CD8-positive, alpha-beta memory T cell (primary cell): ENCODE measurements at places on chromosomes 2 and 18. TPM values are rescaled to one million over a fixed set of nuclear protein-coding genes. Genes with fewer than 3 reads are reported as not detected.

DNA sequence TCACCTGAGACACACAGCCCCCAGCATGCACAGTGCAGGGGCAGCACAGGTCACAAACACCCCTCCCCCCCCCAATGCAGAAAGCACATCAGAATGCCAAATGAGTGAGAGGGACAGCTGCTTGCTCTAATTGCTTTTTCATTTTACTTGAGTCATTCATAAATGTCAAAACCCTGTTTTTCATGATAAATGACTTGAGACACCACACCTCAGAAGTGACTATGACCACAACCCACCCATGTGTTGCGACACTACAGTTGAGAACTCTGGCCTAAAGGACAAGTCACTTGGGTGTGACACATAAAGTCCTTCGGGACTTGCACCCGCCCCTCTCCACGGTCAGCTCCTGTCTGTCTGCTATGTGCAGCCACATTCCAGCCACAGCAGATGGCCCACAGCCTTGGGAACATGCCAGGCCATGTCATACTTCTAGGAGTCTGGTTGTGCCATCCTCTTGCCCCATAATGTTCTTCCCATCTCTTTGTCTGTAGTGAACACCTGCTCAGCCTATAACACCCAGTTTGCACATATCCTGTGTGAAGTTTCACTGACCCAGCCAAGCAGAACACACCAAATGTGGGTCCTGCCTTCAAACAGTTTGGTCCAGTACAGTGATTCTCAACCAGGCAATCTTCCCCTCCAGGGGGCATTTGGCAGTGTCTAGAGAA lies 30.2 kb upstream of the RIOK3 start:
- H3K27ac ChIP-seq, result no peak overlapping the region
- no peaks in the 10 kb centered on the region for H3K36me3 ChIP-seq
- no peak overlapping the region for H3K4me3 ChIP-seq
- DNase-seq, result no peak
- peaks cover 7% of the 10 kb centered on the region for H3K4me1 ChIP-seq

DNA sequence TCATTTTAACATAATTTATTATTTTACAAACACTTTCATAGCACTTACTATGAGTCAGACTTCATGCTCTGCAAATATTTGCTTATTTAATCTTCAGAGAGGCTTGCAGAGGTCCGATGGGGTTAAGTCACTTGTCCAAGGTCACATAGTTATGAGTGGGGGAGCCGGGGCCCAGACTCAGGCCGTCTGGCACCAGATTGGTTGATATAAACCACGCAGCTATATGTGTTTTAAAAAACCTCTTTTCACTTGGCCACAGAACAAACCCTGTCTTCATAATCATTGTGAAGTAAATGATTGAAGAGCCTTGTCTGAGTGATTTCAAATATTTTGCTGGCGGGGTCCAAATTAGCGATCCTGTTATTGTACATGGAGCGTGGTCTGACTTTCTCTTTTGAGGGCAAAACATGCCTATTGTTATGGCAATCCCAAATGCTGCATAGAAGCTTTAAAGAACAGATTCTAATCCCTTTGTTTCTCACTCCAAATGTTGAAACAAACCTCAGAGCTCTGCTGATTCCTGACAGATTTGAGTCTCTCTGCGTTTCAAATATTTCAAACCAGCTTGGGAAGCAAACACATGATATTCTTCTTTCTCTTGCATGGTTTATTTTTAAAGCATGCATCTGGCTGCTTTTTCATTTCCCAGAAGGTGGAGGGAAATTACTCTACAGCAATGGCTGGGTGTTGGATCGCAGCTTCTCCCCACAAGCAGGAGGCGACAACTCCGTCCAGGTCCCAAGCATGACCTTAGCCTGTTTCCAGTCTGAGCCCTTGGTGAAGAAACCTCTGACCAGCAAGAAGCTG lies 142.4 kb downstream of the DDX1 start:
- H3K27me3 ChIP-seq, result no peaks in the 10 kb centered on the region
- DNase-seq, result no peak
- no peaks in the 10 kb centered on the region for H3K4me1 ChIP-seq
- no peak overlapping the region for H3K27ac ChIP-seq
- H3K36me3 ChIP-seq, result no peaks in the 10 kb centered on the region

- DNase-seq, result no peak
- no peaks in the 10 kb centered on the region for H3K36me3 ChIP-seq
- no peaks in the 10 kb centered on the region for H3K27me3 ChIP-seq
- H3K27ac ChIP-seq, result no peak overlapping the region
These were observed 116.2 kb downstream of the TANC1 start for GRCh38 chr2:159084384-159085370.

GRCh38 chr2:25340181-25340921 lies 1.4 kb downstream of the DNMT3A start:
- peaks cover 41% of the 10 kb centered on the region for H3K4me1 ChIP-seq
- H3K4me3 ChIP-seq, result no peak overlapping the region
- H3K27ac ChIP-seq, result no peak overlapping the region

GRCh38 chr18:13809043-13809430 lies 14.9 kb upstream of the MC5R start:
- DNase-seq, result no peak
- H3K4me3 ChIP-seq, result no peak overlapping the region
- no peaks in the 10 kb centered on the region for H3K36me3 ChIP-seq
- H3K27ac ChIP-seq, result no peak overlapping the region
- no peaks in the 10 kb centered on the region for H3K4me1 ChIP-seq
- peaks cover 8% of the 10 kb centered on the region for H3K27me3 ChIP-seq

DNA sequence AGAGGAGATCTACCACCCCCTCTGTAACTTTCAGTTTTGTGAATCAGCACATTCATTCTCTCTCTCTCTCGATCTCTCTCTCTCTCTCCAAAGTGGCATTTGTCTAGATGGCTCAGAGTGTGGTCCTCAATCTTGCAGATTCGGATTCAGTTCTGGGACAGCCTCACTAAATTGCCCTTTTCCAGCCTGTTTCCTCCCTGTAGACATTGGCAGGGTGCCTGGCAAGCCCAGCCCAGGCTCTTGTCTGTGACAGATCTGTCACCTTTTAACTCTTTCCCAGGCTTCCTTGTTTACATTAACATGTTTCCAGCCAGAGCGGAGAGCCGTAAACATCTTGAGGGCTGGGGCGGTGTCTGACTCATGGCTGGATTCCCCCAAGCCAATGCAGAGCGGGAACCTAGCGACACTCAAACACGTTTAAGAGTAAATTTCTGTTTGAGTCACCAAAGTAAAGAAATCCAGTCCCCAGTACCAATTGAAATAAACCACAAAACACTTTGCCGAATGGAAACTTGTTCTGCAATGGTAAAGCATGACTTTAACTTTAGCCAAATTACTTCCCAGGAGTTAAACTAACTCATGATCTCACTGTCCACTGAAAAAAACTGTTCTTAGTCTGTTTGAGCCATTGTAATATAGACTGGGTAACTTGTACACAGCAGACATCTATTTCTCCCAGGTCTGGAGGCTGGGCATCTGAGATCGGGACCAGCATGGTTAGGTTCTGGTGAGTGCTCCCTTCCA lies 6.6 kb upstream of the CYP27C1 start:
- no peak overlapping the region for H3K4me3 ChIP-seq
- no peaks in the 10 kb centered on the region for H3K36me3 ChIP-seq
- no peaks in the 10 kb centered on the region for H3K4me1 ChIP-seq
- no peak for DNase-seq
- no peaks in the 10 kb centered on the region for H3K27me3 ChIP-seq
- H3K27ac ChIP-seq, result no peak overlapping the region

DNA sequence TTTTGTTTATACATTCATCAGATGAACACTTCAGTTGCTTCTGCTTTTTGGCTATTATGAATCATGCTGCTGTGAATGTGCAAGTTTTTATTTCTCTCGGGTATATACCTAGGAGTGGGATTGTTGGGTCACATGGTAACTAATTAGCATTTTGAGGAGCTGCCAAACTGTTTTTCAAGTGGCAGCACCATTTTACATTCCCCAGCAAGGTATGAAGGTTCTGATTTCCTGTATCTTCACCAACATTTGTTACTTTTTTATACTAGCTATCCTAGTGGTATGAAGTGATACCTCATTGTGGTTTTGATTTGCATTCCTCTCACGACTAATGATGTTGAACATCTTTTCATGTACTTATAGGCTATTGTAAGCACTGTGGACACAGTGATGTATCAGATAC lies 53.9 kb downstream of the DYNC1I2 start:
- no peaks in the 10 kb centered on the region for H3K4me1 ChIP-seq
- no peaks in the 10 kb centered on the region for H3K27me3 ChIP-seq
- H3K36me3 ChIP-seq, result peaks cover 13% of the 10 kb centered on the region
- no peak overlapping the region for H3K4me3 ChIP-seq
- DNase-seq, result no peak

Gene WDR35
- 12.0 TPM for total RNA-seq

Gene CYTIP
- 195 TPM for total RNA-seq

Gene CMPK2
- total RNA-seq, result 1.1 TPM

Gene NETO1
- not detected for total RNA-seq
